Occipital lobe (tissue), 3 donors: ENCODE measurements at places on chromosomes 6 and 20. TPM values are rescaled to one million over a fixed set of nuclear protein-coding genes. Genes with fewer than 3 reads are reported as not detected.

CLPSL2 gene
- total RNA-seq = not detected

- DNase-seq = no peak
Measured at GRCh38 chr6:159170999-159171712, 2.0 kb downstream of the FNDC1 start.

GRCh38 chr6:21893793-21894192 is 300.2 kb downstream of the SOX4 start:
- no peak for DNase-seq

GRCh38 chr20:59561228-59561605 is 43.1 kb upstream of the PHACTR3 start:
- no peak for DNase-seq

LY6G6D gene
- total RNA-seq = not detected

TBX18 gene
- total RNA-seq = 7.8 TPM

GRCh38 chr20:4737857-4738627 is 16.3 kb downstream of the PRND start:
- no peak for DNase-seq

DNA sequence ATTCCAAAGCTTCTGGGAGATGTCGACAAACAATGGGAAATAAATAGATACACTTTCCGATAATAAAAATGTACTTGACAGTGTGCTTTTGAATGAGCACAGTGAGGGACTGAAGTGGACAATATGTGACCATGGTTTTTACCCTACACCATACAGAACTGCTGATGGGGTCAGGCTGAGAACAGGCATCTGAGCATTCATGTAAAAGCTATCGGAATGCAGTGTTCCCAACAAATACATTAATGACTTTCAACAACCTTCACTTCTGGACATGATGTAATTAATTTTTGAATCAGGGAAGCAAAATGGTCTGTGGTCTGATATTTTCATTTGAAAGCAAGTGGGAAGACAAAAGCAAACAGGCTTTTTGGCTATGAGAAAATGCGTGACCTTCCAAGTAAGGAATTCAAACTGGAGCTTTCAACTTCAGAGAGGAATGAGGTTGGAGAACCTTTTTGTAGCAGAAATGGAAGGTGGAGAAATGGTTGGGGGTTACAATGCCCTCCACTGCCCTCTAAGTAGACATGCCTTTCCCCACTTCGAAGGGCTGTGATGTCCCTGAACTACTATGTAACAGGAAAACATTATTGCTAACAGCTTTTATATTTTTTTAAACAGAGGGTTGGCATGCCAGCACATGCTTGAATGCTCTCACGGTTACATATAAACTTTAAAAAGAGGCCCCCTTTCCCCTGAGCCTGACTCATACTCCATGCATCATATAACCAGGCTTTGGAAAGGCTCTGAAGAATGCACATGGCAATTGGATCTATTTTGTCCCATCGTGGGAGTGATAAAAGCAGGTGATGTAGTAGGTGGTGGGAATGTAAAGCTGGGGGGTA is 203.5 kb upstream of the CITED2 start:
- DNase-seq = no peak

DNA sequence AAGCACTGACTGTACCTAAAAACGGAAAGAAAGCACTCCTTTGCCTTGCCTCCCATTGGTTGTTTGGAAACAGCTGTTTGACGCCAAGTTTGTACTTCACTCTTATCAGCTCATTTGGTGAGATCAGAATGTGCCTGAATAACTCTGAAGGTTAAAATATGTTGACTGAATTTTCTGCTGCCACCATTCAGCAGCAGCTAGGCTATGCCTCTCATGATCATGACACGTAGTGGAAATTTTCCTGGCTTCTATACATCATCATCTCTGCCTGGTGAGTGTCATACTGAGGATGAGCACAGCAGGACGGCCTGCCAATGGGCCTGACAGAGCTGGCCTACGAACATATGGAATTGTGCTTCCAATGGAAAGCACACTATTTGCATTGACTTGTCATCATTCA is 704.9 kb upstream of the CITED2 start:
- DNase-seq = peak; percentile 20

NRM gene
- total RNA-seq = 1.2 TPM

DNA sequence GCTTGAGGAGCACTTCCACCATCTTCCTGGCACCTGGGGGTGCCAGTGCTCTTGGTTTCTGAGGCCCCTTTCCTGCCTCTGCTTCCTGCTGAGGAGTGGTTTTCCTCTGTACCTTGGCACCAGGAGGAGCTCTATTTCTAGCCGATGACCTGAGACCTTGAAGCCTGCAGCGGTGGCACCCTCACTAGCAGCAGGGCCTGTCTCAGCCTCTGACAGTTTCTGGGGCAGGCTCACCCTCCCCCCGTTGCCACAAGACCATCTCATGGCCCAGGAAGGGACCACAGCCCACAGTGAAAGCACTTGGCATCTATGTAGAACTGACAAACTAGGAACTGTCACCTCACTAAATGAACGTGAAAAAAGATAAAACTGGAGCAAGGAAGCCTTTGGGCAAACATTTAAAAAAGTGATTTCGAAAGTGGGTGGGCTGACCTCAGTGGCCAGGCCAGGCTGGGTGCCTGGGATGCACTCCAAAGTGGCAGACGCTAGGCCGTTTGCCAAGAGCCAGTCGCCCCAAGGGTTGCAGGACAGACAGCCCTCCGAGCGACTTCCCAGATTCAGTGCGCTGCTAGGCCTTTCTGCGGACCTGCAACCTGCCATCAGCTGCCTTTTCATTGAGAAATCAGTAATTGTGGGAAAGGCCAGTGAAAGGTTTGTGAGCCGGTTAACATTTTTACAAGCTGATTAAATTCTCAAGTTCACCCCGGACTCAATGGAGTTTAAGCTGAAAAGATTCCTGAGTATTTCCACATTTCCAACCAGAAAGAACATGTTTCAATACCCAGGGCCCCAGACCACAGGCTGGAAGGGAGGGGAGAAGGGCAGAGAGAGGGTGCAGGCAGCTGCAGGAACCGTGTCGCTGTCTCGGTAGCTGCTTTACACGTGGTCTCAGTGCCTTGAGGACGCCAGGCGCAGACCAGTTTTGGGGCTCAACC is 303.7 kb downstream of the ESR1 start:
- DNase-seq = no peak

RIPOR3 gene
- total RNA-seq = 1.7 TPM

TRIM39 gene
- total RNA-seq = 10.0 TPM

NKAIN4 gene
- total RNA-seq = 14.2 TPM

DNA sequence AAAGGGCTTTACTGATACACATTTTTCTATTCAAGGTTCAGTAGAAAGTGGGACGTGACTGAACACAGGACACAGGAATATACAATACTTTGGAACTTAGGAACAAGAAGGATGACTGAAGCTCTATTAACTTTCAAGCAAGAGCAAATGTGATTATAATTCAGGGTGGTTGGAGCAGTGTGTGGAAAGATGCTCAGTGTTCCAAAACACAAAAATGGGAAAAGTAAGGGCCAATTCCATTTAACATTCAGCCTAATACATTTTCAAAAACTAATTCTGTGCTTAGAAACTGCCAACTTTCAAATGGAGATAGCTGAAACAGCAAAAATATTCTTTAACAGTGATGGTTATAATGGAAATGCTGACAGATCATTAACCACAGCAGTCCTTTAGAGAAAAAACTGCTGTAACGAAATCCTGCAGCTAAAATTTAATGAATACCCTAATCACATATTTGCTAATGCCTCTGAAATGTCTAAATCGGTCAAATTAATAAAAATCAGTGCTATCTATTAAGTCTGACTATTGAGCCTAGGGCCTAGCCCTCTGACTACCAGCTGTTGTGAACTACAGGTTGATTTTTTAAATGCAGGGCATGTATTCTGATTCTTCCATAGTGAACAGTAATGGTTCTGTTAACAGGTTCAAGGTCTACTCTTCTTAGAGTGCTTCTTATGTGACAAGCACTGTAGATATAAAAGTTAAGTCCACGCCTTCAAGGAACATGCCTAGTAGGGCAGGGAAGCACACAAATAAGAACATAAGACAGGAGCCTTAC is 45.9 kb downstream of the RARS2 start:
- no peak for DNase-seq

DNA sequence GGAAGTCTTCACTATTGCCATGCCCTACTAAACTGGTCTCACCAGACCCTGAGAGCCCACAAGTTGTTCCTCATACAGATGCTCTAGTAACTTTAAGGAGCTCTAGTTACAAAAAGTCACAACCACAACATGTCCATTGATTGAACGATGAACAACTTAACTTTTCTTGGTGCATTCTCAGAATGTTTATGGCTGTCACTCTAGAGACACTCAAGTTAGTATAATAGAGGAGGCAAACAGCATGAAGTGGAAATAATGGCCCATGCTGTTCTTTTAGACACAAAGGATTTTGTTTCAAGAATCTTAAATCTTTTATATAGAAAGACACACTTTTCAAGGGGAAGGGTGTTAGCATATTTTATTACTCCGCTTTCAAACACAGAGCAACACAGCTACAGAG is 934.4 kb downstream of the HACE1 start:
- no peak for DNase-seq

DNA sequence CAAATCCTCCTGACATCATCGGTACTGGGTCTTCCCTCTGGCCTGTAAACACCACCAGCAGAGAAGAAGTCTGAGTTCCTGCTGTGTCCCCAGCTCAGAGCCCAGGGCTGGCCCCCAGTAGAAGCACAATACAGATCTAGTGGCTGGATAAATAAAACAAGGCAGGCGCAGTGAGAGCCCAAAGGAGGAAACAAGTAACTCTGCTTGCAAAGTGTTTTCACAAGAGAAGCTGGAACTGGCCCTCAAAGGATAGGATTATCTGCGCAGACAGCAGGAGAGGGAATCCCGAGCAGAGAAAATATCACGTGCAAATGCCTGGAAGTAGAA is 205.1 kb downstream of the ZDHHC14 start:
- DNase-seq = no peak

GRCh38 chr6:89258912-89259311 is 41.8 kb upstream of the GABRR1 start:
- DNase-seq = no peak

SLC17A1 gene
- total RNA-seq = not detected
